ENCODE measurements at places on chromosomes 5 and 9.

DNA sequence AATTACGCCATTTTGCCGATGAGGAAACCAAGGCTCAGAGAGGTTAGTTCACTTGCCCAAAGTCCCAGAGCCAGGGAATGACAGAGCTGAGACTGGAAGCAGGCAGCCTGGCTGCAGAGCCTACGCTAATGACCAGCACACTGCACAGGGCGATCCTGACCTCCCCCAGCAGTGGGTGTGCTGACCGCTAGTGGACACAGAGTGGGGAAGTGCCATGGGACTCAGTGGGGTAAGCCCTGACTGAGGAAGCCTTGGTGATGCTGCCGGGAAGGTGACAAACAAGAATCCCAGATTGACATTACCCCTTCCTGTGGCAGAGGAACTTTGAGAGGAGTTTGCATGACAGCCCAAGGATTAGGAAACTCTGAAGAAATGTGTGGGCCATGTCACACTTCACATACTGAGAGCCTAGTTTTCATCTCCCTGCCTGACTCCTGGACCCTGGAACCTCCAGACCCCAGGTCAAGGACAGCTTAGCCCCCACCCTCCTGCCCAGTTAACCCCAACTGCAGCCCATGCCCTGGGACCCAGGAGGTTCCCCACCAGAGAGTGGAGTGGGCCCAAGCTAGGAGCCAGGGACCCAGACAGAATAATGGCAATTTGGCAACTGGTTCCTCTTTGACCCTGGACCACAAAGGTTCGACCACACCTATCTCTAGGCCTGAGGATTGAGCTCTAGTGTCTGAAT lies 19.7 kb upstream of the CSF1R start:
- DNase-seq = no peak

DNA sequence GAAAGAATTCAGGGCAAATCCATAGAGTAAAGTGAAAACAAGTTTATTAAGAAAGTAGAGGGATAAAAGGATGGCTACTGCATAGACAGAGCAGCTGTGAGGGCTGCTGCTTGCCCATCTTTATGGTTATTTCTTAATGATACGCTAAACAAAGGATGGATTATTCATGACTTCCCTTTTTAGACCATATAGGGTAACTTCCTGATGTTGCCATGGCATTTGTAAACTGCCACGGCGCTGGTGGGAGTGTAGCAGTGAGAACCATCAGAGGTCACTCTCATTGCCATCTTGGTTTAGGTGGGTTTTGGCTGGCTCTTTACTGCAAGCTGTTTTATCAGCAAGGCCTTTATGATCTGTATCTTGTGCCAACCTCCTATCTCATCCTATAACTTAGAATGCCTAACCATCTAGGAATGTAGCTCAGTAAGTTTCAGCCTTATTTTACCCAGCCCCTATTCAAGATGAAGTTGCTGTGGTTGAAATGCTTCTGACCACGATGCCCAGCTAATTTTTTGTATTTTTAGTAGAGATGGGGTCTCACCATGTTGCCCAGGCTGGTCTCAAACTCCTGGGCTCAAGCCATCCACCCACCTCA lies 42.1 kb downstream of the RFK start:
- no peak for DNase-seq

GRCh38 chr9:114405294-114406034 lies 17.7 kb upstream of the AKNA start:
- peak; percentile 78 for DNase-seq

- DNase-seq = no peak
Observed at GRCh38 chr9:113973226-113973625, 97.1 kb downstream of the ZNF618 start.

- no peak for DNase-seq
Observed at GRCh38 chr9:69757996-69758675, 1.7 kb downstream of the PTAR1 start.

GRCh38 chr9:130104491-130105193 lies 50.9 kb downstream of the GPR107 start:
- no peak for DNase-seq

DNA sequence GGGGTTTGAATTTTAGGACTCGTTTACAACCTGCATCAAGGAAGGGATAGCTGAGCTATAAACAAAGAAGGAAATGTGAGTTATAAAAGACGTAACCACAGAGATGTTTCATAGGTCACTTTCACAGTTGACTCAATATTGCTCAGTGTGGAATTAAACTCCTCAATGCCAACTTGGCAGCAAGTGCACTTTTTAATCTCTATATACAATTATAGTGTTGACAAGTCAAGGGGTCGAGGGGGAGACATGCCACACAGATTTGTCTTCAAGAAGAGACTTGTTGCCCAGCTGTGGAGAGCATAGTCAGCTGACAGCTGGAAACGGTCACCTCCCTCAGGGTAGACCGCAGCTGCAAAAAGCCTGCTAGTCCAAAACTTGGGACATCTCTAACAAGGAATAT lies 163.4 kb upstream of the DMAC1 start:
- no peak for DNase-seq

GRCh38 chr9:108078375-108078774 lies 588.8 kb upstream of the KLF4 start:
- DNase-seq = no peak

DNA sequence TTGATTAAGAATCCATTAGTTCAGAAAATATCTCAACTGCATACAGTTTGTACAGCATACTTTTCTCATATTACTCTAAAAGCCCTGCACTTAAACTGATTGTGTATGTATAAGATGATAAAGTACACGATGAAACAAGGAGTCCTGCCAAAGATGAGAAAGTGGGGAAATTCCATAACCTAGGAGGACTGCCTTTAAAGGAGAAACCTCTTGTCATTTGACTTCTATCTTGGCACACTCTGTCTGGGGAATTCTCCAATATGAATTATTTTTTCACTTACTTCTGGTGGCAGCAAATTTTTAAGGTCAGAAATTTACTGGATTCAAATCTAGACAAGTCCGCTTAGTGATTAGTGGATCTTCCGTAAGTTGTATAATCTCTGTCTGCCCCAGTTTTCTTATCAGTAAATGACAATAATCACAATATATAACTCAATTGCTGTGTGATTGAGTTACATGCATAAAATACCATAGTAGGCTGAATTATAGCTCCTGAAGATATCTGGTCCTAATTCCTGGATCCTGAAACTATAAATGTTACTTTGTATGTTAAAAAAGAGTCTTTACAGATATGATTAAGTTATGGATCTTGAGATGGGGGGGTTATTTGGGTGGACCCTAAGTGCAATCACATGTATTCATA lies 17.0 kb upstream of the ISOC1 start:
- no peak for DNase-seq

DNA sequence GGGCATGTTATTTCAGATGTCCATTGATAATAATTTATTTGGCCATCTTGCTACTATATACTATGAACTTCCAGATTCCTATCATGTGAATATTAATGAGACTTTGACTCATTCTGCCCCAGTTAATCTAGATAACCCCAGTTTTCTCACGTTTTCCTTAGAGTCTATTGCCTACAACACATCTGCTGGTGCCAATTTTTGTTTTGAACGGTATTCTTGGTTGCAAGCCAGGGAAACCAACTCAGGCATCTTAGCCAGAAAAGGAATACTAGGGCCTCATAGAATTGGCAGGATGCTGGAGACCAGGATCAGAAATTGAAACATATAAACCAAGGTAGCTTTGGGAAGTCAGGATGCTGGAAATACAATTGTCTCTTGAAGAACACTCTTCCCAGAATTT lies 28.0 kb upstream of the NPR3 start:
- DNase-seq = no peak

- no peak for DNase-seq
Observed at GRCh38 chr9:71552480-71552879, 215.8 kb downstream of the CEMIP2 start.

- no peak for DNase-seq
Observed at GRCh38 chr5:51416149-51416548, 32.9 kb downstream of the ISL1 start.

- DNase-seq = no peak
Observed at GRCh38 chr5:73921741-73922140, 295.7 kb downstream of the ARHGEF28 start.

DNA sequence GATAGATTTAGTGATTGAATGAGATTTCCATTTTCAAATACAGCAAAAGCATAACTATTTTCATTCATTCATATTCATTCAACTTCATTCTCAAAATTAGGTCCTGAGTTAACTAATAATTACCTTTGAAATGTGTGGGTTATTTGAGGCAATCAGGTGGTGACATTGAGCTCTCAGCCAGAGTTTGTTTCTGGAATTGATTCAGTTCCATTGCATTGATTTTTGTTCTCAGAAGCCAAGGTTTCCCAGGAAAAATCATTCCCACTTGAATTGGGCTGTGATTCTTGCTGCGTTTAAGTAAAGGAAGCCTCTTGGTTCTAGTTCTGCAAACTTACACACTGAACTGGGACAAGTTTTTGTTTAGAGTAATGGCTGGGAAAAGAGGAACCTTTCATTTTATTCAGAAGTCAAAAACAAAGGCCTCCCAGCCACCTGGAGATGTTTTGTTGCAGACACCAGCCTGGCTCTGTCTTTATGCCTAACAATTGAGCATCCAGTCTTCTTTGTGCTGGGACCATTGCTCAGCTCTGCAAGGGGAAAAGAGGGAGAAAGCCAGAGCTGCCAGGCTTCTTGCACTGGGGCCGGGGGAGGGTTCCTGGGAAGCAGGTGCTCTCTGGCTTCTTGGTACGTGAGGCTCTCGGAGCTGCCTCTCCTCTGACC lies 198.6 kb downstream of the TRIO start:
- no peak for DNase-seq

- DNase-seq = no peak
Observed at GRCh38 chr9:125932012-125932411, 184.8 kb downstream of the PBX3 start.

DNA sequence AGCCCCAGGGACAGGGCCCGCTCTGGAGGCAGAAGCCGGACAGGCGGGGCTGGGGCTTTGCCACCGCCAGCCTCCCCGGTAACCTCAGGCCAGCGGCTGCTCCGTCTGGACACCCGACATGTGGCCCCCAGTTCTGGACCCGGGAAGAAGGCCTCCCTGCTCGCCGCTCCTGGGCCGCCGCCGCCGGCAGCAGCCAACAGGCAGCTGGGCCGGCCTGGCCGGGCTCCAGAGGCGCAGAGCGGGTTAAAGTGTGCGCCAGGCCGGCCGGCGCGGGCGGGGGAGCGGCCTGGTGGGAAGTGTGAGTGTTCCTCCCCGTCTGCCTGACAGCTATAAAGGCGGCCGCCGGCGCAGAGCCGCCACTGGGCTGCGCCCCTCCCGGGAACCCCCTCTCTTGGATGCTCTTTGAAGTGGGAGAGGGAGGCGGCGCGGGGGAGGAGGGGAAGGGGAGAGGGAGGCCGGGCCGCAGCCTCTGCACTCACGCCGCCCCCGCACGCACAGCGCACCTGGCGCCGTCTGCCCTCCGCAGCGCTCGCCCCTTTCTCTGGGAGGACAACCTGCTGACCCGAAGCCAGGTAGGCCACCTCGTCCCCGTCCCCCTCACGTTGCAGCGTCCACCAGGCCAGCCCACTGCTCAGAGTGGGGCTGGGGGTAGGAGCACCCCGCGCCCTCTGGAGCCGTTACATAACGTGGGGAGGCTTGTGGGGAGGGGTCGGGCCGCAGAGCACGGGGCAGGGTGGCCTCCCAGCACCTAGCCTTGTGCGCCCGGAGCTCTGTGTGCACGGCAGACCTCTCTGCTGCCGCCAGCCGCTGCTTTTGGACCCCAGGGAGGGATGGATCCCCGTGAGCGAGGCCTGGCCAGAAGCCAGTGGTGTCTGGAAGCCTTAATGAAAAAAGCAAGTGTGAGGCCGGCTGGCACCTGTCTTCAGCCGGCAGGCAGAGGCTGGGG lies at the start of gene ADAMTSL2:
ADAMTSL2 (plus strand) TSS at position 359 of the 946 bp plus-strand sequence. CDS start 2,009 bp downstream, outside the sequence.
- peak; percentile 40 for DNase-seq

- no peak for DNase-seq
Observed at GRCh38 chr5:2135354-2135753, 252.6 kb upstream of the IRX4 start.

DNA sequence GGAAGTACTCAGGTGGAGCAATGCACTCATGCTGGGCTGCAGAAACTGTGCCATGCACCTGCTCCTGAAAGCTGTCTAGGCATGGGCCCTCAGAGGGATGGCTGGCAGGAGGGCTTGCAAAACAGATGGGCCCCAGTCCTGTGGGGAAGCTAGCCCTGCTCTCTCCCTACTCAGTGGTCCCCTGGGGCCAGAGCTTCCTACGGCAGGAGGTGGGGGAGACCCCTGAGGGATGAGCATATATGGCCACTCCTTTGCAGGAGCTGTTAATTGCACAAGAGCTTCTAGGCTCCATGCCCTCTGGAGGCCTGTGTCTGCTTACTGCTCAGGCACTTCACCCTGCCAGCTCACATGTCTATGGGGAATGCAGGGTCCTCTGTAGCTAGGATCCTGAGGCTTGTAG lies 545.3 kb upstream of the PTPRD start:
- DNase-seq = no peak

- DNase-seq = no peak
Observed at GRCh38 chr9:77833561-77834429, 185.7 kb upstream of the GNA14 start.

GRCh38 chr9:33159777-33160127 lies 7.4 kb downstream of the B4GALT1 start:
- peak; percentile 55 for DNase-seq

- DNase-seq = peak; percentile 39
Observed at GRCh38 chr9:113963017-113963620, 87.0 kb downstream of the ZNF618 start.

- no peak for DNase-seq
Observed at GRCh38 chr5:93343570-93343969, 237.4 kb downstream of the NR2F1-AS1 start.

- DNase-seq = peak; percentile 34
Observed at GRCh38 chr5:159184858-159185381, 24.4 kb downstream of the RNF145 start.

- no peak for DNase-seq
Observed at GRCh38 chr9:88993871-88994460, 2.7 kb downstream of the S1PR3 start.

DNA sequence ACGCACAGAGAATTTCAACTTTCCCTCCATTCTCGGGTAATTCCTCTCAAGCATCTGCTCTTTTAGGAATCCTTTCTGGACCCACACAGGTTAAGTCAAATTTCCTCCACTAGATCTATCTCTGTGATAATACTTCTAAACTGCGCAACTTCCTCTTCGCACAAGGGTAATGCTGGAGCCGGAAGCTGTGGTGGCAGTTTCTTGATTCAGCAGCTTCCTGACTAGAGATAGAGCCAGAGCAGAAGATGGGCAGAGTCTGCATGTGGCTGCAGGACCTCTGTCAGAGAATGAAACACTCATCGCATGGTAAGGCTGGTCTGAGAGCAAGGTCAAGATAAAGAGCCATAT lies 11.1 kb upstream of the CDC42SE2 start:
- DNase-seq = peak; percentile 72

- DNase-seq = no peak
Observed at GRCh38 chr5:159471904-159472303, 141.6 kb upstream of the IL12B start.

- no peak for DNase-seq
Observed at GRCh38 chr9:34524349-34524748, 1.6 kb upstream of the ENHO start.

DNA sequence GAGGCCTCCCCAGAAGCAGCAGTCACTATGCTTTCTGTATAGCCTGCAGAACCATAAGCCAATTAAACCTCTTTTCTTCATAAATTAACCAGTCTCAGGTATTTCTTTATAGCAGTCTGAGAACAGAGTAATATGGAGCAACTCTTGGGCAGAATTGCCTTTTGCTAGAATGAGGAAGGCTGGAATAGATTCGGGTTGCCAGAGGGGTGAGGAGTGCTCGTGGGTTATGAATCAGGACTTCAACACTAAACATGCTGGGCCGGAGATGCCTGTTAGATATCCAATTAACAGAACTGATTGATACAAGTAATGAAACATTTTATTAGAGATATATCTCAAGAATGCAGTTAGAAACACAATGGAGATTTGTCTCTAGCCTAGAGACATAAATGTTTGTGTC lies 140.9 kb upstream of the MAP3K1 start:
- no peak for DNase-seq
